ENCODE measurements at places on chromosomes 16 and 17.
A peak's percentile ranks its signal among the peaks of the same experiment; 100 is the strongest.

GRCh38 chr16:56610609-56611111 is 2.3 kb downstream of the MT2A start:
- peak; percentile 73 for DNase-seq

GRCh38 chr17:67624886-67625656 is 92.7 kb upstream of the NOL11 start:
- DNase-seq: no peak

DNA sequence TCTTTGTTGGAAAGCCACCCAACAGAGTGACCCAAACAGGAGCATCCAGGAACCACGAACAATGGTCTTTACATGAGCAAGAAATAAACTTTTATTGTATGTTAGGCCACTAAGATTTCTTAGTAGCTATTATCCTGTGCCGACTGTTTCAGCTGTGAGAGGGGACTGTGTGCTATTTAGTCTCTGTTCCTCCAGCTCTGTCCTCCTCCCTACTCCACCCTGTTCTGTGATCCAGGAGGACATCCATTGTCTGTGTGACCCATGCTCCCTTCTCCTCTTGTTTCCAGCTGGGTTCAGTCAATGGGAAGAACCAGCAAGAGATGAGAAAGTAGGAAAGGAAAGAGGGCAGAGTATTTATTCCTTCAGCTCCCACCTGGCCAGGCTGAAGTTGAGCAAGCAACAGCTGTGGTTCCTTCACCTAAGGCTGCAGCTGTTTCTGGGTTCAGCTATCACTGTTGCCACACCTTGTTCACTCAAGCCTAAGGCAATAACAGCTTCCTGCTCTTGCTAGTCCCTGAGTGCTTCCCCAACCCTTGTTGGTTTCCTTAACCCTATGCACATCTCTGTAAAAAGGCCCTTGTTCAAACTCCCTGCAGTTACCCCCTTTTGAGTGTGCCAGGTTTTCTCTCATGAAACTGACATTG is 14.9 kb upstream of the B4GALNT2 start:
- DNase-seq: no peak

DNA sequence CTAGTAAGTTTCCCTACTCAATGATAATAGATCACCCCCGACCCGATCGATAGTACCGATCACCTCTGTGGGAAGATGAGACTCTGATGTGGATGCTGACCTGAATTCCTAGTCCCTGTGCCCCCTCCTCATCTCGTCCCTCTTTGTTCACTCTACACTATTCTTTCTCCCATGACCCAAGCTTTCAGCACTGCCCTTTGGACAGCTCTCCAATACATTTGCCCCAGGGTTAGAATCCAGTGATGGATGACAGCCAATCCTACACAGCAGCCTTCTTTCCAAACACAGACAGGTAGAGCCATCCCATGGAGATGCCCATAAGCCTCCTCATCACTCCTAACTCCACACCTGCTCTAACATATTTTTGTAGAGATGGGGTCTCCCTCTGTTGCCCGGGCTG is 141.1 kb downstream of the GSG1L start:
- DNase-seq: no peak

GRCh38 chr16:64962786-64963185 is 159.1 kb downstream of the CDH11 start:
- peak; percentile 79 for DNase-seq

GRCh38 chr17:77738751-77739531 is 219.6 kb upstream of the TNRC6C start:
- no peak for DNase-seq

GRCh38 chr17:66682283-66682682 is 152.6 kb upstream of the CACNG5 start:
- no peak for DNase-seq

DNA sequence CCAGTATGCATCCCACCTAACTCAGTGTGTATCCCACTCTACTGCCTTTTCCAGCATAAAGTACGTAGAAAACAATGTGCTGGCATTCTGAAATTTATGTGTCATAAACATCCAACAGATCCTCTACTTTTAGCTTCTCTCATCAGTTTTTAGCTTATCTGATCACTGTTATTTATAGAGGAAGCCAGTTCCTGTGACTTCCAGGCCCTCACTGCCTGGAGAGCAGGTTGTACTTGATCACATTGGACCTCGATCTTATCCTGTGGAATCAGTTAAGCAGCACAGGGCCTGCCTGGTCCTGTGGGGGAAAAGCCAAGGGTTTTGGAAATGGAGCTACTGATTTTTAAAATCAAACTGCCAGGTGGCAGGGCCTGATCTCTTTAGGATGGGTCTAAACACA is 30.8 kb downstream of the PRSS54 start:
- no peak for DNase-seq

GRCh38 chr17:29379084-29379991 is 10.8 kb upstream of the TAOK1 start:
- DNase-seq: no peak

DNA sequence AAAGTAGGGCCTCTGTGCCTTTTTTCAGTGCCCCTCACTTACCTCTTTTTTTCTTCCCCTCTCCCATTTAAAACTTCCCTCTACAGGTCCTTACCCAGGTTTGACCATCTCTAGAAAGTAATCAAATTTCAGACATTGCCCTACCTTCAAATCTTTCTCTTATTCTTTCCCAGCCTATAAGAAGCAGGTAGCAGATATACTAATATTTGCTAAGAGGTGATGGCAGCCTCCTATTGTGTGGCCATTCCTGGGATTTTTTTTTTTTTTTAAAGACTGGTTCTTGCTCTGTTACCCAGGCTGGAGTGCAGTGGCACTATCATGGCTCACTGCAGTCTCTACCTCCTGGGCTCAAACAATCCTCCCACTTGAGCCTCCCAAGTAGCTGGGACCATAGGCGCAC is 111.1 kb upstream of the HAS3 start:
- no peak for DNase-seq

DNA sequence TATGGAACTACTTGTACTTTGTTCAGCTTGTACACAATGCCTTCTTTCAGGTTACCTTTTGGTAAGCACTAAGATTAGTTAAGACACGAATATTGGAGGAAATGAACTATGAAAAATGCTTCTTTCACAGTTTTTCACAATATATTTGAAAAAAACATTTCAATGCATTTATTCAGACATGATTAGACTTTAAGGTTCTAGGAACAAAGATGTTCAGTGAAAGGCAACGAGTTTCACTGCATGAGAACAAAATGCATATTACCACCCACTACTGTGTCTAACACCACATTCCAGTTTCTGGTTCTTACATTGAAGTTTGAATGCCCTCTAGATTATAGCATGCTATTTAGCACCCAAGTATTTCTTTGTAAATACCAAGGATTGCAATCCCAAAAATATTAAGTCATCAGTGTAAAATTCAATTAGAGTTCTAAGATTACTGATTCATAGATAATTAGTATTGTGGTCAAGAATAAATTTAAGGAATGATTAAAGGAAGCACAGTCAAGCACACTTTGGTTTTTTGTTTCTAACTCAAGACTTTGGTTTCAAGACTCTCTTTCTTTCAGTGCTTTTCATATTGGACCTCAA is 261.7 kb downstream of the CEP112 start:
- DNase-seq: peak; percentile 79

DNA sequence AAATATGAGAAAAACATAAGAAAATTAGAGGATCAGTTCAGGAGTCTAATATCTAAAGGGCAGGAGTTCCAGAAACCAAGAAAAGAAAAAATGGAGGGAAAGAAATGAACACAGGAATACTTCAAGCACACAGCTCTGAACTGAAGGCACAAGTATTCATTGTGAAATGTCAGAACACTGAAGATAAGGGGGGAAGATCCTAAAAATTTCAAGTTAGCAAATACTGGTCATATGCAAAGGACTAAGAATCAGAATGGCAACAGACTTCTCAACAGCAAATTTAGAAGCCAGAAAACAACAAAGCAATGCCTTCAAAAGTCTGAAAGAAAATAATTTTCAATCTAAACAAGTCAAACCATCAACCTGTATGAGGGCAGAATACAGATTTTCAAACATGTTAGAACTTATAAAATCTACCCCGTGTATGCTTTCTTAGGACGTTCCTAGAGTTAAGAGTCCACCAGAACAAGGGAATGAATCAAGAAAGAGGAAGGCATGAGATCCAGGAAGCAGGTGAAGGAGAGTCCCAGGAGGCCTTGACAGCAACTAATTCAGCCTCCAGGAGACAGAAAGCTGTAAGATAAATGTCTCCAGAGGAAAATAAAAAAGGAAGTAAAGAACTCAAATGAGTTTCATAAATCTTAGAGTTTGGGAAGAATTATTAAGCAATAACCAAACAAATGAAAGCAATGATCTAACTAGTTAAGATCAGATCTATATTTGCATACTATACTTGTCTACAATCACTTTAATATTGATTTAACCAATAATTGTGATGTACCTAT is 2.8 kb downstream of the BRD7 start:
- no peak for DNase-seq

- DNase-seq: no peak
These were observed 5.1 kb downstream of the ARMC5 start for GRCh38 chr16:31464348-31464769.

DNA sequence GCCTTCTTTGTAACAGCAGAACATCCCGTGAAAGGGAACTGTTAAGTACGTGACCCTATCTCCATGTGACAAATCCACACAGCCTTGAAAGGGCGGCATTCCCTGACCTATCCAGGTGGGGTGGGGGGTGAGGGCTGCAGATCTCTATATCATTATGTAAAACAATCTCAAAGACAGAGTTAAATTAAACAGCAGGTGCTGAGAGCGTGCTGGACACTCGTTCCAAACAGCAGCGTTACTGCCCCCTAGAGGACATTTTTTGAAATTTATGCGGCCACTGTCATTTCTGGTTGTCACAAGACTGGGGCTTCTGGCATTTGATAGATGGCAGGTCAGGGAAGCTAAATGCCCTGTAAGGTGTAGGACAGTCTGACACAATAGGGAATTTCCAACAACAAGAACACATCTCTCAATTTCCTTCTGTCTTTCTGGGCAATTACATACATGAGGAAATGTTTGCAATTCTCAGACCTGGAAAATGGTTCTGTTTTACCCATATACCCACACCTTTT is 6.7 kb upstream of the SLC25A39 start:
- DNase-seq: peak; percentile 71

- no peak for DNase-seq
These were observed 45.1 kb upstream of the SSTR5 start for GRCh38 chr16:1027501-1027815.

DNA sequence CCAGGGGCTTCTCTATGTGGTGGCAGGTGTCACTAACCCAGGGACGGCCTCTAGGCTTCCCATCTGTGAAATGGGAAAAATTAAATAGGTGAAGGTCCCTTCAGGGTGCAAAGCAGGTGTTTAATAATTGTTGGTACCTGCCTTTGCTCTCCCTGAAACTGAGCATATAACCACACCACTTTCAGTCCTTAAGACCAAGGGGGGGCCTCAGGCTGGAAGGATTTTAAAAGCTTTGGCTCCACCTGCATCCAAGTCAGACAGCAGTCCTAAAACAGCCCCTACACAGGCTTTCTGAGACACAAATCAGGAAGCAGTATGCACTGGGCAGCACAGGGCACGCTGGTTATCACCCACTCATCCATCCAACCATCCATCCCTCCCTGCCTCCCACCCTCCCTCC is 55.0 kb downstream of the TK2 start:
- no peak for DNase-seq

DNA sequence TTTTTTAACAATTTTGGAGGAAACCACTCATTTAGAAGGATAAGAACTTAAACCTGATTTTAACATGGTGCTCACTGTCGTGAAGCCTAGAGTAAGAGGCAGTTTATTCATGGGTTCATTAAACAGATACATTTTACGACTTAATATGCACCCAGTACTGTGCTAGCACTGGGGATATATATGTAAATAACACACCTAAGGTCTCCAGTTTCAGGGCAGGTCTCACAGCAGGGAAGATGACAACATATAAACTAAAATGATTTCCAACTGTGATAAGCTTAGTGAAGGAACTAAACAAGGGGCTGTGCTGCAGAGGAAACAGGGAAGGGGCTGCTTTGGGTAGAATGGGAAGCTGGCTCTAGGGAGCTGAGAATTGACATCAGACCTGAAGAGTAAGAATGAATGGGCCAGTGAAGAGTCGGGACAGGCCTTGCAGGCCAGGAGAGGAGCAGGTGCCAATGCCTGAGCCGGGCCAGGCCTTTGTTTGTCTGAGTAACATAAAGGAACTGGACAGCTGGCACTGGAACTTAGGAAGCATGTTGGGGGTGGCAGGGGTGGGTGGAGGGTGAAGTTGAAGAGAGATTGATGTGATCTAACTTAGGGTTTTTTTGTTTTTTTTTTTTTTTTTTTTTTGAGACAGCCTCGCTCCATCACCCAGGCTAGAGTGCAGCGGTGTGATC is 12.1 kb downstream of the NT5M start:
- DNase-seq: no peak

DNA sequence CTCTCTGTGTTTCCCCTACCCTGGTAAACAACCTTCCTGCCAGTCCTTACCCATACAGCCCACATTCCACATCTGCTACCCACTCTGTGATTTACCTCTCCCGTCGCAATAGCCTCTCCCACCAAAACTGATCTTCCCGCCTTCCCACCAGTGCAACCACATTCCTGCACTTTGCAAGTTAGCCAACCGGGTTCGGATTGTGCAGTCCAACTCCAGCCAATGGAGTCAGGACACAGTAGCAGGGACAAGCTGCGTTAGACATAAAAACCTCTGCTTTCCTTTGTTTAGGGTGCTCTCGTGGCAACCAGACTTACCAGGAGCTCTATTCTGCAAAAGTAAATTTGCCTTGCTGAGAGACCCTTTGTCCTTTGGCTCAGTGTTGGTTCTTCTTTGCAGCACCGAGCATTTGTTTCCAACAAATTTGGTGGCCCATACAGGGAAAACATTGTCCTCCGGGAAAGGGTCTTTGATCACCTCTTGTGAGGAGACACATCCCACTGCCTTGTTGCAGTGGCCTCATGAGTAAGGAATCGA is 1.4 kb downstream of the HPR start:
- no peak for DNase-seq

GRCh38 chr16:86218479-86219170 is 291.7 kb upstream of the FOXF1 start:
- DNase-seq: no peak

GRCh38 chr17:73833775-73834488 is 189.7 kb upstream of the SDK2 start:
- no peak for DNase-seq

DNA sequence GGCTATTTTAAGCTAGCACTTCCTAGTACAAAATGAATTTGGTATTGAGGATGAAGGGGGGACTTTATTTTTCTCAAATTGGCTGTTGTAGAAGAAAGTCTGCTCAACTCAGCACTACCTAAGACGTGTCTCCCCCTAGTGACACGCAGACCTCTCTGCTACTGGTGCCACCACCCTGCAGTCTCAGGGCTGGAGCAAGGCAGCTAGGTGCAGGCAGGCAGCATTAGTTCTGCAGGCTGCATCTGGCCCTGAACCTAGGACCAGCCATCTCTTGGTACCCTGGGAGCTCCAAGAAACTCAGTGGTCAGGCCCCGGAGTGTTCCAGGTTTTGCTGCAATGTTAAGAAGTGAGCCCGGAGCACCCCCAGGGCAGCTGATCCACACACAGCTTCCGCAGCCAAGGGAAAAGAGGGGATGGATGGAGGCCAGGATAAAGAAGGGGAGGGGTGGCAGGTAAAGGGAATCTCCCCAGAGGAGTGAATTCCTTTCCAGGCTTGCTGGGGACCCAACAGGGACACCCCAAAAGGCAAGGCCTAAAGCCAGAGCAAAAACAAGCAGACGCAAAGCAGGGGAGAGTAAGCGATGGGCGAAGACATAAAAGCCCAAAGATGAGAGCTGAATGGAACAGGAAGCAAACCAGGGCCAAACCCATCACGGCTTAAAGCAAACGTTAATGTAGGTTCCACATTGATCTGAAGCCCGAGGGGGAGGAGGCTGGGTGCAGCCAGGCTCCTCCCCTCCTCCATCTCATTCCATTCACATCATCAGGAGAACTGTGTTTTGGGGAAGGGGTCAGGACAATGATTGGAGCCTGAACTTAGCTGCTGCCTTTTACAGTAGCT is 200.5 kb downstream of the ZFHX3 start:
- DNase-seq: peak; percentile 59

GRCh38 chr17:63697341-63698286 is 2.3 kb downstream of the LIMD2 start:
- peak; percentile 43 for DNase-seq

Data from EH (cell line).